Lower lobe of right lung (tissue), 2 donors: ENCODE measurements at places on chromosomes 2 and 18. TPM values are rescaled to one million over a fixed set of nuclear protein-coding genes. Genes with fewer than 3 reads are reported as not detected.
A peak's percentile ranks its signal among the peaks of the same experiment; 100 is the strongest.

- no peak for DNase-seq
Measured at GRCh38 chr2:200624658-200625057, 38.8 kb downstream of the AOX1 start.

DNA sequence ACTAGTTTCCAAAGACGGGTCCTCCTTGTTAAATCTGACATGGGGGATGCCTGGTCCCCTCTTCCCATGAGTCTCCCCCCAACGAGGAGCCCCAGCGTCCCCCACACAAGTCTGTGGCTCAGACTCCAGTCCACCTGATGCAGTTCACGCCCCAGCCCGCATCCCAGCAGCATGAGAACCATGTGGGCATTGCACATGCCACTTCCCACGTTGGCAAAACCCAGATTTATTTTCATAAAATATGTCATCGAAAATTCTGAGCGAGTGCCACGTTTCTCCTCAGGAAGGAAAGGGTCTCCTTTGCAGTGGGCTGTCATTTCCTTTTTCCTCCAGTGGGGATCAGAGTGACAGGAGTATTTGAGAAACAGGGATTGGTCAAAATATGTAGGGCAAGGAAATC, 45.7 kb upstream of the TPO start:
- DNase-seq: no peak

Gene CD207
- total RNA-seq: 3.0 TPM

Gene FMNL2
- 77.9 TPM for total RNA-seq

DNA sequence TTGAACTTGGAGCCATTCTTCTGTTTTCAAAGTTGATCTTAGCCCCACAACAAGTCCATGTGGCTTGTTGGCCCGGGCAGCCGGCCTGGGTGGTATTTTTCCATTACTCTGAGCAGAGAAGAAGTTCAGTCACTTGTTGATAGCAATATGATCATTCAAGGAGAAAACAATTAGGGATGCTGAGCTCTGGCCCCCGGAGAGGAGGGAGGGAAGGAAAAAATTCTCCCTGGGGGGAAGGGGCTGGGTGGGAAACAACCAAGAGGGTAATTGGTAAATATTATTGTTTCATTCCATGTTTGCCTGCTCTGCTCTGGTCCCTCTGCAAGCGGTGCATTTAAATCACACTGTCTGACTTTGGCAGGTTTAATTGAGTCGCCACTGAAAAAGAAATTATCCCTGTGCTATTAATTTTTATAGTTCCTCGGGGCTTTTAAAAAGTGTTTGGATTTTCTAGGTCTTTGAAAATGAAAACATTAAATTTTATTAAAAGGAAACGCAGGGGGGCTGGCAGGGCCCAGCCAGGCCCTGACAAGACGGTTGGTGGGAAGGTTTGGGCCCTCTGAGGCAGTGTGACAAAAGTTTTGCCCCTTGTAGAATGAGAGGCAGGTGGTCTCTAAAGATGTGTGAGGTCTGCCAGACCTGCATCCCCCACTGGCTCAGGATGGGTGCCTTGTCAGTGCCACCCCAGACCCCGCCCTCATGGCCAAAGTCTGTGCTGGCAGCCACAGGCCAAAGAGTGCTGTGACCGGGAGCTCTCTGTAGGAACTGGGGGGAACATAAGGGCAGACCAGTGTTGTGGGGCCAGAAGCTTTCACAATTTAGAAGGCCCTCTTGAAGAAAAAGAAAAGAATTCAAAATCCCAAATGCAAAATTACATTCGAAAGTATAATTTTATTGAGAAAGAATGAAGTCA, 52.5 kb upstream of the SLC14A2 start:
- DNase-seq: no peak

- DNase-seq: no peak
Measured at GRCh38 chr2:228519561-228519960, 338.1 kb upstream of the SPHKAP start.

DNA sequence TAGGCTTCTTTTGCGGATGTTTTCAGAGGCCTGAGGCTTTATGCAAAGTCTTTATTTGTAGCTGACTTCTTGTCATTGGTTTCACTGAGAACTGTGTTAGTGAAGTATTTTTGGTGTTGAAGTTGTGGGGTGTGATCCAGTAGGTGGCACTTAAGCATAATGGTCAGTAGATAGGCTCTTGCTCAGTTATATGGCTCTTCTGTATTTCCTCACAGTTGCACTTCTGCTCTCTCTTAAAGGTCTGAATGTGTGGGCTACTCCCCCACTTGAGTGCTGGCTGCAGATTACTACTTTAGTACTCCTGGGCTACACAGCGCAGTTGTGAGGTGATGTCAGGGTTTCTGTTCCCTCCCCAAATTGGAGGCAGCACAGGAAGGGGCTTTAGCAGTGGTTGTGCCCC, 133.8 kb upstream of the SCN7A start:
- no peak for DNase-seq

Gene E2F6
- 12.3 TPM for total RNA-seq

Gene TRIM54
- total RNA-seq: not detected

Gene G6PC2
- not detected for total RNA-seq

- DNase-seq: peak; percentile 53
Measured at GRCh38 chr2:233705911-233706506, 6.7 kb upstream of the UGT1A5 start.

DNA sequence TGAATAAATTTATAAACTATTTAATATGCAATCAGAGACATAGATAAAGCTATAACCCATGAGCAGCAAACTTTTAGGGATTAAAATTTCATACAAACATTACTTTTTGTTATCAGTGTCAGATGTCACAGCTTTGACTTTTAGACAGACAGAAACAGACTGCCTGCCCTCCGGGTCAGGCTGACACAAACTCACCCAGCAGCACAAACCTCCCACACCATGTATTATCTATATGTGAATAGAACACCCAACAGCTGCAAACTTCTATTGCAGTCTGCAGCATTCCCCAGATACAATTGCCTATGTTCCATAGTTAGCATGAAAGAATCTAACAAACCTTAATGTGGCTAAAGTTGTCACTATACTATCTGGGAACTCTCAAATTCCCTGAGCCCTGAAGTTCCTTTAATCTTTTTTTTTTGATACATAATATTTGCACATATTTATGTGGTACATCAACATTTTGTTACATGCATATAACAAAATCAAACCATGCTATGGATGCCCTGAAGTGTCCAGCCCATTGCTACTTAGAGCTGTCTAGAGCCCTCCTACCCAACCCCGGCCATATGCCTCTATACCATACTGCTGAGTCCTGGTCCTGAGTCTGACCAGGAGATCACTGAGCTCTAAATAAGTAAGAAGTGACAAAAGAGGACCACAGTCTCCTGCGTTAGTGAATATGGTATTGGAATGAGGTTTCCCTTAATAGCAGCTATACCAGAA, 214.4 kb downstream of the ZNF385B start:
- DNase-seq: no peak

Gene SAG
- total RNA-seq: not detected

DNA sequence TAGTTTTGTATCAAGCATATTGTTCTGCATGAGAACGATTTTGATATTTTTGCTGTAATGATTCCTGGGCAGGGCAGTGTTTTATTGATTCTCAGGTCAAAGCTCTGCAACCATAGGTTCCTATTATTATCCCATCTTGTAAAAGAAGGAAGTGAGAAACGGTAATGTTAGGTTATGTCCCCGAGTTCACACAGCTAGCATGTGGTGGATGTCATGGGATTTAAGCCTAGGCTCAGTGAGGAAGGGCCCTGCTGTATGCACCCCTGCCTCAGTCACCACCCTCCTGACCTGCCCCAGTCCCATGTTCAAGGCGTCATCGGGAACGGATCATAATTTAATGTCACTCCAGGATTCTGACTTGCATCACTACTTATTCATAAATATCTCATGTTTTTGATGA, 10.7 kb downstream of the ACP1 start:
- no peak for DNase-seq

DNA sequence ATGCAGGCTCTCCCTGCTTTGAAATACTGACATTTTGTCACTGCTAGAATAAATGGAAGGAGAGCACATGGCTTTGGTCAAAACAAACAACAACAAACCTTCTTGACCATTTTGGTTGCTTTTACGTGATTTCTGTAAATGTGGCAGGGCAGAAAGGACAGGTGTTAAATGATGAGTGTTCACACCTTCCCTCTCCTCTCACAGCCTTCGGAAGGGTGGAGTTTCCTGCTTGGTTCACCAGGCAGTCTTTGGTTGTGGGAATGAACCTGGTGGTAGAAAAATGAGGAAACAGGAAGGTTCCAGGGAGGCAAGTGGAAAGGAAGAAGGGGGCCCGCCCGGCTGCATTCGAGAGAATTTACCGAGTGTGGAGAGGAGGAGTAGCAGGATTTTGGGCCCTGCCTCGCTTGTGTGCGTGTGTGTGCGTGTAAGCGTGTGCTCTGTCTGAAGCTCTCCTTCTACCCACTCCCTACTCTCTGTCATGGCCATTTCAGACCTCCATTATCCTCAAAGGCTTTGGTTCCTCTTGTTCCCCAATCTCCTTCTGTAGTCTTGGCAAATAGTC, 23.7 kb upstream of the SPP2 start:
- no peak for DNase-seq

GRCh38 chr2:189466046-189466445, 24.8 kb downstream of the WDR75 start:
- no peak for DNase-seq

- no peak for DNase-seq
Measured at GRCh38 chr18:79389689-79390088, 6.0 kb upstream of the NFATC1 start.

DNA sequence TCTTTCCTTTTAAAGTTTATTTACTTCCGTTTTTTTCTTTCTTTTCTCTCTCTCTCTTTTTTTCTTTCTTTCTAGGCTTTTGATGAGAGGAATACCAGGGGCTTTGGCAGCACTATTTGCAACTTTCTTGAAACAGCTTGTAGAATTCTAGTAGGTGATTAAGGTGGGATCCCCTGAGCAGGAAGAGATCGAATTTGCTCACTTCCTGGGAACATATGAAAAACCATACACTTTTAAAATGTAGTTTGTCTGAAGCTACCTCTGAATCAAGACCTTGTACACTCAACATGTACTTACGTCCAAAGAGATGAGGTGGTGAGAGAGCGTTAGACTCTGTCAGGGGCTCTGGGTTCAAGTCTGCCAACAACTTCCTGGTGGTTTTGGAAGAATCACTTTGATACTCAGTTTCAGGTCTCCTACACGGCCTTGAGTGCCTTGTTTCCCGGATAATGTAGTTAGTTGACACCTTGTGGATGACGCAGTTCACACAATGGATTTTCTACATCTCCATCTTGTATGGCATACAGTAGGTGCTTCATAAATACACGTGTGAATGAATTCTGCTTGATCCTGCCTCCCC, 229.1 kb downstream of the MYCN start:
- DNase-seq: no peak

Gene SLC16A14
- total RNA-seq: 2.2 TPM

Gene ZSWIM2
- total RNA-seq: not detected

Gene FARP2
- total RNA-seq: 42.4 TPM

- DNase-seq: no peak
Measured at GRCh38 chr18:53148123-53148522, 808.1 kb downstream of the DCC start.

DNA sequence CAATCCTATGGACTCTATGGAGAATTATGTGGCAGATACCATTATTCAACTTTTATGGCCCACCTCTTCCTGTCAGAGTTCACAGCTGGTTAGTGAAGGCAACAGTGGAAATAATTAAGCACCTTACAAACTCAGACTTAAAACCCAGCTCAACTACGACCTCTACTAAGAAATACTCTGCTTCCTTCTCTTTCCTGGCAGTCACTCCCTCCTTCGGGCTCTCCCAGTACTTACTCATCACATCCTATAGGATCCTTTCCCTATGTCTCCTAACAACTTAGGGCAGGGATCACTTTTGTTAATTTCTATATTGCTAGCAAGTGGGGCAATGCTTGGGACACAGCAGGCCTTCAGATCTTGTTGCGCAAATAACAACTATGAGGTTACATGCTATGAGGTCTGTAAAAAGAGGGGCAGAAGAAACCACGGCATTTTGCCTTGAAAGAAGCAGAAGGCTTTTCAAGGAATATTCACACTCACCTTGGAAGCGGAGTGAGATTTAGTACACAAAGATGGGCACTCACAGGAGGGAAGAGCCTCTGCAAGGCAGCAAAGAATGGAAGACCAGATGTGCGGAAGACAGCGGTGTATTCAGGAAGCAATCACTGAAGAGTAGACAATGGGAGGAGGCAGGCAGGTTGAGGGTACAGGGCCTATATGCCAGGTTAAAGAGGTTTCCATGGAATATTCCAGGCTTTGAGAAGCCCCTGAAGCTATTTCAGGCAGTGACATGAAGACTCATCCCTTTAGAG, 2.1 kb downstream of the STK39 start:
- DNase-seq: no peak

GRCh38 chr2:68568116-68568515, 75.3 kb upstream of the PROKR1 start:
- no peak for DNase-seq

Gene IL36B
- not detected for total RNA-seq

- DNase-seq: no peak
Measured at GRCh38 chr2:196137271-196137670, 34.1 kb downstream of the STK17B start.

GRCh38 chr2:133171393-133172004, 396.8 kb downstream of the NCKAP5 start:
- DNase-seq: no peak

DNA sequence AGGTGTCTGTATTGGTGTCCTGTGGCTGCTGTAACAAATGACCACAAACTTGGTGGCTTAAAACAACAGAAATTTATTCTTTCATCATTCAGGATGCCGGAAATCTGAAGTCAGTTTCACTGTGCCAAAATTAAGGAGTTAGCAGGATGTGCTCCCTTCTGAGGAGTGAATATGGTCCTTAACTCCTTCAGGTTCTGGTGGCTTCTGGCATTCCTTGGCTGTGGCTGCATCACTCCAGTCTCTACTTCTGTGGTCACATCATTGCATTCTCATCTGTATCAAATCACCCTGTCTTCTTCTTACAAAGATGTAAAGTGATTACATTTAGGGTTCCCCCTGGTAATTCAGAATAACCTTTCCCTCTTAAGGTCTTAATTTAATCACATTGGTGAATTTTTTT, 12.6 kb downstream of the GPD2 start:
- DNase-seq: no peak

GRCh38 chr2:207937253-207937652, 88.1 kb downstream of the PLEKHM3 start:
- no peak for DNase-seq

DNA sequence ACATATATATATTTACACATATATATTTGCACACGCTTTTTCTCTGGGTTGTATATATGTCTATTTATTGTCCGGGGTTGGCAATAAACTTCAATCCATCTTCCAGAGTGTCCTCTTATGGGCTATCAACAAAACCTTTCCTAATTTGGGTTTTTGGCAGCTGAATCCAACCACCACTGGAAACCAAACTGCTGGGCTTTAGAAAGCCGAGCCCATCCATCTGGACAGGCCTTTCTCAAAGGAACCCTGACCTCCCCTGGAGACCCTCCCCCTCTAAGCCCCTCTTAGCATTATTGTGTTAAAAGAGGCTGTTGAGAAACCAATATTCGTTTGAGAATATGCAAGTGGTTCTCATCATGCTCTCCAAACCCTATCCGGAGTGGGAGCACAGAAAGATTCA, 153.6 kb downstream of the NRP2 start:
- DNase-seq: no peak

Gene C1QL2
- not detected for total RNA-seq

DNA sequence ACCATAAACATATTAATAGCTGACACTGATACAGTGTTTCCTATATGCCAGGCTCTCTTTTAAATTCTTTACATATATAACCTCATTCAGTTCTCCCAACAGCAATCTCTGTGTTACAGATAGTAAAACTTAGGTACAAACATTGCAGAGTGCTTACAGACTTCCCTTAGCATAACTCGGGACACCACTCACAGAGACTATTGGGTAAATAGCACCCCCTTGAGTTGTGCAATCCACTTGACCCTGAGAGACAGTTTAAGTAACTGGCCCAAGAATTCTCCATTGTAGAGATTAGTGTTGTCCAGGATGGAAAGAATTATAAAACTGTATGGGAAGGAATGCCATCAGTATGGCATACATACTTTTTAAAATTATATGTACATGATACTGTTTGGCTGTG, 110.1 kb downstream of the POLE4 start:
- no peak for DNase-seq
